ENCODE measurements at places on chromosomes 1 and 21. TPM values are rescaled to one million over a fixed set of nuclear protein-coding genes. Genes with fewer than 3 reads are reported as not detected.

The MMP23B gene
- polyA plus RNA-seq: 0.76 TPM

The TNN gene
- 0.12 TPM for polyA plus RNA-seq

The SDCCAG8 gene
- 24.1 TPM for polyA plus RNA-seq

The IVL gene
- polyA plus RNA-seq: 17.6 TPM

The CZIB gene
- polyA plus RNA-seq: 61.0 TPM

The S100A8 gene
- polyA plus RNA-seq: not detected

All from GM12878 (cell line).